ENCODE measurements at places on chromosomes 2 and 18.

- peak; percentile 33 for DNase-seq
Measured at GRCh38 chr18:2570772-2571199, 519 bp downstream of the METTL4 start.

DNA sequence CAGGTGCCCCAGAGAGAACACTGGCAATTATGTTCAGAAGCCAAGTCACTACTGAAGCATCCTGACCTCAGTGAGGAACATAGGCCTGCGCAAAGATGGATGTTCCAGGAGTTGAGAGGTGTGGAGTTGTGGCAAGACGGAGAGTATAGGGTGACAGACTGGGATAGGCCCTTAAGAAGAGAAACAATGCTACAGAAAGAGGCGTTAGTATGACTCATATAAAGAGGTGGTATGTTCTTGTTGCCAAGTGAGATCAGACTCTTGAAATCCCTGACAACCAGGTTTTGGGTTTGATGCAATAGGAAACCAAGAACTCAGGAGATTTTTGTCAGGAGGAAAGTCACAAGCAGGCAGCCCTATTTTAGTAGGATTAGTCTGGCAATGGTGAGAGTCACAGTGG, 185.6 kb downstream of the RIT2 start:
- DNase-seq: no peak

- no peak for DNase-seq
Measured at GRCh38 chr2:42775810-42776209, 11.9 kb upstream of the OXER1 start.

GRCh38 chr2:30233271-30234009, 2.1 kb downstream of the LBH start:
- DNase-seq: no peak

DNA sequence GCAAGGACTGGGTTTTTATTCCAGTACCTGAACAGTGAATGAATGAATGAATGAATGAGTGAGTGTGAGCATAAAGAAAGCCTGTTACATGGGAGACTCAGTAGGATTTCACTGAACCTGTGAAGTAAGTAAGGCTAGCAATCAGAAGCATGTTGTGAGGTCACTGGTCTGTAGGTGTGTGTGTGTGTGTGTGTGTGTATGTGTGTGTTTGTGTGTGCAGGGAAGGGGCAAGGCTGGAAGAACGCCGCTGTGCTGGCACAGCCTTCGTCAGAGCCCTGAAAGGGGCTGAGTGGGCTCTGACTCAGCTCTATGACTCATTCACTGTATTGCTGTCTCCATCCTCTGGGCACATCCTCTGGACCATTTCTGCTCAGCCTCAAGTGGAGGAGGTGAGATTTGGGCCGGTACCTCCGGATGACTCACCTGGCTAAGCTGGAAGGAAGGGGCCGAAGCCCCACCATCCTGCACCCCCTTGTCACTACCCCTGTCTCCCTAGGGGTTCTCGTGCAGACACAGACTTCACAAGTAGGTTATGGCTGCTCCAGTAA, 51.4 kb upstream of the MRPL33 start:
- DNase-seq: peak; percentile 94

- no peak for DNase-seq
Measured at GRCh38 chr2:179255129-179255528, 9.5 kb downstream of the SESTD1 start.

DNA sequence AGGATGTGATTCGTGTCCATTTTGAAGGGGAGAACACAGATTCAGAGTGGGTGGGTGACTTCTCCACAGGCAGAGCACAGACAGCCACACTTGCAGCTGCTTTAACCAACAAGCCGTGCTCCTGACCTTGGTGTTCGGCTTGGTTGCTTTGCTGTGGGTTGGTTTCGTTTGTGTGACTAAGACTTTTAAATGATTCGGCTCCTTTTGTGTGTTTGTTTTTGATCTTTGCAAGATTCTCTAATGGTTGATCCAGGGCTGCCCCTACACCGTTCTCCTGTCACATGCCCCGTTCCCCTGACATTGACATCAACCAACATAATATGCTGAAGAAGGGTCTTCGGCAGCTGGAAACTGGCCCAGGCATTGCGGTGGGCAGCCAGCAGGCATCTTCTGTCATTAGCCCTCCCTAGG, 95.9 kb upstream of the MBOAT2 start:
- no peak for DNase-seq
